ENCODE measurements at places on chromosomes 16 and 17.

GRCh38 chr16:4392382-4393239 lies 21.0 kb downstream of the VASN start:
- no peak for DNase-seq

DNA sequence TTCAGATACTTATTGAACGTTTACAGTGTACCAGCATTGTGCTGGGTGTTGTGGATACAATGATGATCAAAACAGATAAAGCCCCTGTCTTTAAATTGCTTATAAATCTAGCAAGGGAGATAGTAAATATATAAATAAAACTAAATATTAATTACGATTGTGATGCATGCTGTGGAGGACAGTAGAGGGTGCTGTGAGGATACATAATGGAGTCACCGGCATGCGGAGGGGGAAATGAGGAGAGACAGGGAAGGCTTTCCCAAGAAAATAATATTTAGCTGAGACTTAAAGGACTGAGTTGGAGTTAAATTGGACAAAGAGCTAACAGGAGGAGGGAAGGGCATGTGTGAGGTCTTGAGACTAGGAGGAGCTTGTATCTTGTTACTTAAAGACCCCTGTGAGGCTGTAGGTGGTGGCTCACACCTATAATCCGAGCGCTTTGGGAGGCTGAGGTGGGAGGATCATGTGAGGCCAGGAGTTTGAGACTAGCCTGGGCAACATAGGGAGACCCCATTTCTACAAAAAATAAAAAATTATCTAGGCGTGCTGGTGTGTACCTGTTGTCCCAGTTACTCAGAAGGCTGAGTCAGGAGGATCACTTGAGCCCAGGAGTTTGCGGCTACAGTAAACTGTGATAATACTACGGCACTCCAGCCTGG lies 2.4 kb downstream of the DHRS7B start:
- no peak for DNase-seq

DNA sequence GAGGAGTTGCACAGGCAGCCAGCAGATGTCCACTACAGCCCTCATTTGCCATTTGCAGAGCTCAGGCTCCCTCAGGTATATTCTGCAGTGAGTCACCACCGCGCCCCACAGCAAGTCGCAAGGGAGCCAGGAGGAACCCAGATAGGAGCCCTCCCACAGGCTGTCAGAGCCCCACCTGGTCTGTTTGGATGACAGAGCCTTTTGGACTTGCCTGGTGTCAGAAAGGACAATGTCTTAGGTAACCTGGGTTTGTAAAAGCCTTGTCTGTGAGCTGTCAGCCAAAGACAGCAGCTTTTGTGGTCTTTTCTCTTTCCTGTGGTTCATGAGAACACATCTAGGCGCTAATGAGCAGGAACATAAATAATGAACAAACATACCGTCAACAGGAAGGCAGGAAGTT lies 70.9 kb downstream of the GNAO1 start:
- DNase-seq, result peak; percentile 10

GRCh38 chr16:24208710-24209109 lies 47.4 kb upstream of the CACNG3 start:
- DNase-seq, result no peak

DNA sequence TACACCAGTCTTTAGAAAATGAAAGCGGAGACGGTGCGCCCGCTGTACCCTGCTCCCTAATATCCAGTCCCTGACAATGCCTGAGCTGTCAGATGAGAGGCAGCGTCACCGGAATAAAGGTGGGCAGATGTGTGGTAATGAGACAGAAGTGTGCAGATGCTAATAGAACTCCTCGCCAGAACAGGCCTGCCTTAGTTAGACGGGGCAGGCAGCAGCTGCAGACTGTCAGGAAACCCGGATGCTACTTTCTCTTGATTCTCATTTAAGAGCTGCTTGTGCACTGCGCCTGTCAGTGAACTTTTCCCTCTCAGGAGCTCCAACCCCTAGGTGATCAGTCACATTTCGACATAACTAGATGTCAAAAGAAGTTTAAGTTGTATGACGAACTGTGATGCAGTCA lies 221.8 kb upstream of the IRX3 start:
- DNase-seq, result no peak

DNA sequence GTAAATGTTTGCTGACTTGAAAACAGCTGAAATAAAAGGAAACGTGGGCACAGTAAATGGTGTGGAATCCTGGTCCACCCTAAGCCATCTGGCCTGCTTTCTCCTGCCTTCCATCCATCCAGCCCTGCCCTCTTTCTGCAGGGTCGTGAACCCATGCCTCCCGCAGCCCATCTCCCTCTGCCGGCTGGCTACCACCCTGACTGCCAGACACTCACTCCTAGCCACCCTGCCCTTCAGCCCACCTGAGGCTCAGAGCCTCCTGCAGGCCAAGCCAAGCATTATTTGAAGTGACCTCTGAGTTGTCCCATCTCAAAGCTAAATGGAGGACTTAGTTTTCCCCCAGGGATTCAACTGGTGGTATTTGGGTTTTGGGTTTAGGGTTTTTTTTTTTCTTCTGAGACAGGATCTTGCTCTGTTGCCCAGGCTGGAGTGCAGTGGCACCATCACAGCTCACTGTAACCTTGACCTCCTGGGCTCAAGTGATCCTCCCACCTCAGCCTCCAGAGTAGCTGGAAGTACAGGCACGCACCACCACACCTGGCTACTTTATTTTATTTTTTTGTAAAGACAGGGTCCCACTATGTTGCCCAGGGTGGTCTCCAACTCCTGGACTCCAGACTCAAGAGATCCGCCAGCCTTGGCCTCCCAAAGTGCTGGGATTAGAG lies 8.4 kb downstream of the ZDHHC1 start:
- DNase-seq, result no peak

DNA sequence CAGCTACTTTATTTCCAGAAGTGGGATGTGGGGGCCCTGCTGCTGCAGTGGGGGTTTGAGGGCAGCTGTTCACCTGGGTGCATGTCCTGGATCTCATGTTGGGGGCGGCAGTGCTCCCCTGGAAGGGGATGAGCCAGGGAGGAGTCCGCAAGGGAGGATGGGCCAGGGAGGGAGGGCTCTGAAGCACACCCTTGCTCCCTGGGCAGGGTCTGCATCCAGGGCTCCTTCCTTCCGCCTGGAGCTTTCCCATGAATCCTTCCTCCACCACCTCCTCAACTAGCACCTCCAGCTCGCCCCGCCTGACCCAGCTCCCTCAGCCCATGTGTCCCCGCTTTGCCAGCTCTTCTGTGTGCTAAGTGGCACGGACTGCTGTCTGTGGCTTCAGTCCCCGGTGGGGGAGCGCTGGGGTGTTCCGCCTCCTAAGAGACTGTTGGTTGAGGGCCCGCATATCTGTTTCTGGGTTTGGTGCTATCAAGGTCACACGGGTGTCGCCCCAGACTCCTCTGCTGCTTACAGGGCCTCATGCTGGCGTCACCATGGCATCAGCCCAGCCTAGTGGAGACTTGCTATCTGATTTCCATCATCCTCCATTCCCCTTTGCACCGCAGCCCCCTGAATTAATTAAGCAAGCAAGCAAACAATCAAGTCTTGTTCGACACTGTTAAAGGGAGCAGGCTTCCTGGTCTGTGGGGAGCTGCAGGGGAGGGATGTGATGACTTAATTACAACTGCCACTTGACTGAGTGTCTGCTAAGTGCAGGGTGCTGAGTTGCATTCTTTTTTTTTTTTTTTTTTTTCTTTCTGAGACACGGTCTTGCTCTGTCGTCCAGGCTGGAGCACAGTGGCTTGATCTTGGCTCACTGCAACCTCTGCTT lies 71.8 kb downstream of the PRKCA start:
- peak; percentile 42 for DNase-seq

GRCh38 chr17:80423536-80424225 lies 8.7 kb downstream of the ENDOV start:
- DNase-seq, result no peak

Measured in activated CD4-positive, alpha-beta T cell treated with anti-CD3 and anti-CD28 coated beads, Interleukin-2, Interleukin-6, amounts not matched to agents 100 ng/mL and 50 ng/mL, durations not matched to agents 16 hours and 8 hours (primary cell).